ENCODE measurements at places on chromosomes 13 and 19. TPM values are rescaled to one million over a fixed set of nuclear protein-coding genes. Genes with fewer than 3 reads are reported as not detected.

The CALR3 gene
- total RNA-seq = not detected

The TNNI3 gene
- 0.72 TPM for total RNA-seq

The PHLDB3 gene
- 29.4 TPM for total RNA-seq

The KIR3DL1 gene
- total RNA-seq = not detected

The MCEMP1 gene
- not detected for total RNA-seq

The CBY2 gene
- total RNA-seq = not detected

The GIPR gene
- 0.96 TPM for total RNA-seq

The CLC gene
- not detected for total RNA-seq

The SCAF1 gene
- total RNA-seq = 16.4 TPM

The LILRA1 gene
- total RNA-seq = not detected

The BCAM gene
- 36.0 TPM for total RNA-seq

The SLC6A16 gene
- total RNA-seq = under 0.01 TPM

The VRK3 gene
- total RNA-seq = 19.8 TPM

The LYPD3 gene
- 13.0 TPM for total RNA-seq

The C1QTNF9 gene
- total RNA-seq = not detected

The RNF17 gene
- not detected for total RNA-seq

The ICAM4 gene
- 40.3 TPM for total RNA-seq

The GPALPP1 gene
- total RNA-seq = 21.7 TPM

The CEACAM16 gene
- not detected for total RNA-seq

The VSIG10L gene
- 1.4 TPM for total RNA-seq

The ZNF285 gene
- 3.9 TPM for total RNA-seq

The KLF2 gene
- total RNA-seq = 0.24 TPM

The LIPE gene
- 4.1 TPM for total RNA-seq

The SIGLEC8 gene
- total RNA-seq = not detected

The ELSPBP1 gene
- not detected for total RNA-seq

The IGSF23 gene
- total RNA-seq = 0.48 TPM

The ZNF714 gene
- 5.3 TPM for total RNA-seq

The GPR12 gene
- total RNA-seq = not detected

The ZNF541 gene
- total RNA-seq = not detected

The SLC25A42 gene
- 1.4 TPM for total RNA-seq

The GPR183 gene
- total RNA-seq = not detected

Measured in tracheal epithelial cell (primary cell).